ENCODE measurements at places on chromosomes 1 and 21.

- no peak for DNase-seq
Measured at GRCh38 chr21:33286076-33286475, 19.9 kb downstream of the IL10RB start.

DNA sequence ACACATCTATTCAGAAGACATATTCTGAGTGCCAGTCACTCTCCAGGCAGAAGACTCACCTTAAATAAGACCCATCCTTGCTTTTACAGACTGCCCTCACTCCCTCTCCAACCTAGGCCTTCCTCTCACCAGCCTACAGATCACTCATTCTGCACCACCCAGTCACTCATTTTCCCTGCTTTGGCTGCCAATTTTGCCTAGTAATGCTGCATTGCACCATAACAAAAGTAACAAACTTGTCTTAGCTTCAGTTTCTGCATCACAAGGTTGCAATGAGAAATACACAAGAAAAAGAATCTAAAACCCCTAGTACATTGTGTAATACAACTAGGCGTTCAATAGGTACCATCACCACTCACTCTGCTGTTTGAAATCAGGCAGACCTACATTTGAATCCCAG lies 292.4 kb downstream of the PLPP3 start:
- DNase-seq, result no peak

DNA sequence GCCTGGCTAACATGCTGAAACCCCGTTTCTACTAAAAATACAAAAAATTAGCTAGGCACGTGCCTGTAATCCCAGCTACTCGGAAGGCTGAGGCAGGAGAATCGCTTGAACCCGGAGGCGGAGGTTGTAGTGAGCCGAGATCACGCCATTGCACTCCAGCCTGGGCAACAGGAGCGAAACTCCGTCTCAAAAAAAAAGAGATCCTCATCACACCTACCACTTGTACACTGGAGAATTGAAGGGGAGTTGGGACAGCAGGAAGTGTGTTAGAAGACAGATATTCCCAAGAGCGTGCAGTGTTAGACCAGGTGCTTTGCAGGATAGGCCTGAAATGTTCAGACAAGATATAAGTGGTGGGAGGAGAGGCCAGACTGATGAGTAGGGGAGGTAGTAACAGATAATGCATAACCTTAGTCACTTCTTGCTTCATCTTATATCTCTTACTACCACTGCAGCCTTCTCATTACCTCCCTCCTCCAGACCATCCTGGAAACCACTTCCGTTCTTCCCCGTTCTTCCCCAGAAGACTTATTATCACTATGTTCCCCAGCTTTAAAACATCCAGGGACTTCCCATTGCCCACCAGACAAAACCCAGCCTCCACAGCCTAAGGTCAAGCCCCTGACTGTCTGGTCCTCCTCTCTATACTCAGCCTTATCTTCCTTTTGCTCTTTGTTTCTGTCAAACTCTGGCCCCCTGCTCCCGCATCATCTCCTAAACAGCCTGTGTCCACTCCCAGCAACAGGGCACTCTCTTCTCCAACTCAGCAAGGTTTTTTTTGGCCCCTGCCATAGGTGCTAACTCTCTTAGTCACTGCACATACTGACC lies 21.3 kb downstream of the FAM20B start:
- no peak for DNase-seq

DNA sequence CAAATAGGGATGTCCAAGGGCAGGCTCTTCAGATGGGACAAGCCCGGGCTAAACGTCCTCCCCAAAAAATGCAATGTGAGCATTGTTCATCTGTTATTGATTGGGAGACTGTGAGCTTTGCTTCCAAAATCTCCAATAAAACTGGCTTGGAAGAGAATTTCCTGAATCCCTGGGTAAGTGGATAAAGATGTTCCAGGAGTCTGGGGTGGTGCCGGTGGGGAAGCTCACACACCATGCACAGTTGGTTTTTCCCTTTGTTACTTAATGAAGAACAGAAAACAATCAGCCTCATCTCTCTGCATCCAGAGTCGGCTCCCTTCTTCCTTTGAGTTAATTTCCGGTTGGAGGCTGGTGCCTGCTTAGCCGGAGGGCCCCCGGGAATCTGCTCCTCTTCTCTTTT lies 72.1 kb upstream of the ZBTB40 start:
- no peak for DNase-seq

GRCh38 chr21:32186804-32187203 lies 92.0 kb downstream of the MIS18A start:
- no peak for DNase-seq

GRCh38 chr1:230230273-230230672 lies 163.2 kb downstream of the GALNT2 start:
- no peak for DNase-seq

DNA sequence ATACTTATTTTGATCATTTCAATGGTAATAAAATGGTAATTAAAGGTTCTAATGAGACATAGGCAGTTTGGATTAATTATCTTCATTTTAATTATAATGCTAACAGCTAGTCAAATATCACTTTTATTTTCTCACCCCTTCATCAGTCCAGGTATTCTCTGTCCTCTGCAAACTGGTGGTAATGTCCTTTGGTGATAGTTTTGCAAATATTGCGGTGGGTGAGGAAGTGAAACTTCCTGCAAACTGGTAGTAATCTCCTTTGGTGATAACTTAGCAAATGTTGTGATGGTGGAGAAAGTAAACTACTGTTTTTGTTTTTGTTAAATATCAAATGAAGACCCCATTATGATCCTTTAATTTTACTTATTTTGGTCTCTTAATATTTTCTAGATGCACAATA lies 209.0 kb downstream of the AMY1C start:
- no peak for DNase-seq

DNA sequence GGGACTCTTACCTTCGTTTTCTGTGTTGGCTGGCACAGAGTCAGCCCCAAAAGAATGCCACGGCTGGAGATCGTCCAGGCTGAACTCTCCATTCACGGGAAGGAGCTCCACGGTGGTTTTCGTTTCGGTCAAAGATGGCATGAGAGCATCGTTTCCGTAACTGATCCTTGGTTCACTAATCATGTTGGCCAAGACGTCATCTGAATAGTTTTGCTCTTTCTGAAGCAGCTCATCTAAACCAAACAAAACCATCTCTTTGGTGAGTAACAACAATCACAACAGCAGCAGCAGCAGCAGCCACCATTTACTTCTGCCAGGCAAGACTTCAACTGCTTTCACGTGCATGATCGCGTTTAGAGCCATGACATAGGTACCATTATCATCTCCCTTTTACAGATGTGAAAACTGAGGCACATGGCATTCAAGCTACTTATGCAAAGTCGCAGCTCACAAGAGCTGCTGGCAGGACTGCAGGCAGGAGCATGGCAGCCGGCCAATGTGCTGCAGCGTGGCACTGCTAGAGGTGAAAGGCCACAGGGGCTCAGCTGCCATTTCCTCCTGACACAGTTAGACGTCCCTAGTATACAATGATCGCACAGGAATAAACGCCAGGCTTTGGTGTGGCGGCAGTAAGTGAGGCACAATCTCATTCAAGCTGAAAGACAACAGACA lies 177.1 kb downstream of the GABPA start:
- DNase-seq, result no peak

- DNase-seq, result no peak
Measured at GRCh38 chr1:222104097-222104496, 362.2 kb upstream of the DUSP10 start.

- no peak for DNase-seq
Measured at GRCh38 chr1:32181065-32181464, 1.6 kb downstream of the TXLNA start.

All from suppressor macrophage treated with lipopolysaccharide for 1 hour (primary cell).